Activated T-cell treated with anti-CD3 and anti-CD28 coated beads for 48 hours (primary cell): ENCODE measurements at places on chromosomes 2 and 18.
A peak's percentile ranks its signal among the peaks of the same experiment; 100 is the strongest.

GRCh38 chr2:75569546-75569945 lies 8.8 kb upstream of the EVA1A start:
- DNase-seq = no peak

GRCh38 chr18:710418-711300 lies 1.8 kb downstream of the ENOSF1 start:
- no peak for DNase-seq

GRCh38 chr2:172101821-172102390 lies 794 bp downstream of the DLX2 start:
- DNase-seq = no peak

- DNase-seq = no peak
Measured at GRCh38 chr2:30975156-30975555, 163.1 kb downstream of the GALNT14 start.

DNA sequence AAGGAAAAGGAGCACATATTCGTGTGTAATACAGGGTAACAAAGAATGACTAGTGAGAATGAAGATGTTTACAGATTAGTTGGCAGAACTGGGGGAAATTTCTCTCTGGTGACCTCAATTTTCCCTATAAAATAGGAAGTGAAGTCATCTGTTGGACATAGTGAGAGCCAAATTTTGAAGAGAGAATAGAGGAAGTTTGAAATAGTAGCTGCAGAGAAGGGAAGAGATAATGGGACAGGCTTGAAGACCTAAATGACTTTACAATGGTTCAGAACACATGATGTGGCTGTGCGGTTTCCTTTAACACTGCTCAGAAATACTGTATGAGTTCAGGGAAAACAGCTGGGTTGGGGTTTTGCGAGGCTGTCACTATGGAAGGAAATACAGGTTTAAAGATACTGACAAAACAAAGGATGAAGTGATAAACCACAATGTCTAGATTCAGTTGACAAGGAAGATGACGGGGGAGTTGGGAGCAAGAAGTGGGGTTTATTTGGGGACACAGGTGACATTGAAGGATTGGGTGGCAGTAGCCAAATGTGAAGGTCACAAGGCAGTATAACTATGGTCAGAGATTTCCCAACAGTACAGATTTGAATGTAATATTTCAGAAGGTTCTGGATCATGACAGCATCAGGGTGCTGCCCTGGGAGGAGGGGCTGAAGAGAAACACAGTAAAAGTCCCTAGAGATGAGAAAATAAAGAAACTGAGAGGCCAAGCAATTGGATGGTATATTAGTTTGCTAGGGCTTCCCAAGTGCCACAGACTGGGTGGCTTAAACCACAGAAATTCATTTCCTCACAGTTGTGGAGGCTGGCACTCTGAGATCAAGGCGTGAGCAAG lies 82.6 kb upstream of the TANK start:
- DNase-seq = peak; percentile 42

DNA sequence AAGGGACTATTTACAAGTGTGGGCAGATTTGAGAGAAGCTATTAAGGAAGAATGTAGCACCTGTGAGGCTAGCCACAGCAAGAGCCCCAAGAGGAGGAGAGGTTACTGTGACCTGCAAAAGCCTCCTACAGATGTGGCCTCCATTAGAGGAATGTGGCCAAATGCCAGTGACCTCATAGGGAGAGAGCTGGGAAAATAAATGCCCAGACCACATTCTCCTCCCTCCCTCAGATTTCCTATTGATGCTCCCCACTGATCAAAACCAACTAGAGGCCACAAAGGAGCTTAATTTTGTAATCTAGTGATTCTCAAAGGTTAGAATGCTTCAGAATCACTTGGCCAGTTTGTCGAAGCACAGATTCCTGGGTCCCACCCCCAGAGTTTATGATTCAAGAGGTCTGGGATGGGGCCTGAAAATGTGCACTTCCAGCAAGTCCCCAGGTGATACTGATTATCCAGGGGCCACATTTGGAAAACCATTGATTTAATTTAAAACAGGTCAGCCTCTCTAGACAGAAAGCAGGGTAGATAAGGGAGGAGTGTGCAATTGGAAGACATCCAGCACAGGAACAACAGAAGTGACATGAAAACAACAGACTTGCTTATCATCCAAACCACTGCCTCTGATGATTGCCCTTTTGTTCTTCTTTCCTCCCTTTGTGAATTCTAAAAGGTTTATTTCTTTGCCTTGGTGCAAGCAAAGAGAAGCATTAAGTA lies 61.2 kb upstream of the RBBP8 start:
- no peak for DNase-seq

DNA sequence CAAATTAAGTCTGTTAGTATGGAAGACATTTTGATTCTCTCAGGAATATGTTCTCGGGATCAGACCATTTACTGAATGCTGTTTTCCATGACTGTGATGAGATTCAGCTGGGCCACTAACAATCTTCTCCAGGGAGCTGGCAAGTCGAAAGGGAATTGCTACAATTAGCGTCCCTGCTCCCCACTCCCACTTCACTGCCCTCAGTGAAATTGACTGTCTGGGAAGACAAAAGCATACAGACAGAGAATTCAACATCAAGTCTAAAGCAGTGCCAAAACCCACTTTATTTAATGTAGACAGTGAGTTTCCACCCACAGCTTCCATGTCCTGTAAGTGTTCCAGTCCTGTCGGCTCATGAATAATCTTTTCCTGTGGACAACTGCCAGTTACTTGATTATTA lies 34.0 kb upstream of the COL3A1 start:
- no peak for DNase-seq

DNA sequence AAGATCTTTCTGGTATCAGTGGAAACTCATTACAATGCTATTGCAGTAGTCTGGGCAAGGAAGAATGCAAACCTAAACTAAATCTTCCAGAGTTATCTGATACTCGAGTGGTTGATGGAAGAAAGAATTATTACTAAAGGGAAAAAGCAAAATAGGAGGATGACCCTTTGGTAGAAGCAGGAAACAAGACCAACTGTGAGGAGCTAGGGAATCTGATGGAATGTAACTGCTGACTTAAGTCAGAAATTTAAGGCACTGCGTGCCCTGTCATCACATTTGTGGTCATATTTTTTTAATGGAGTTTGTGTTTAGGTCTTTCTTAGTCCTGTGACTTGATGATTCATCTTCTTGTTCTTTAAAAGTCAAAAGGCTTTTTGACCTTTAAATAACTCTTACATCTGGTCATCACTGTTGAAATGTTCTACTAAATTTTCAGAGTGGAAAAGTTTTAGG lies 36.5 kb upstream of the ARMC9 start:
- no peak for DNase-seq

DNA sequence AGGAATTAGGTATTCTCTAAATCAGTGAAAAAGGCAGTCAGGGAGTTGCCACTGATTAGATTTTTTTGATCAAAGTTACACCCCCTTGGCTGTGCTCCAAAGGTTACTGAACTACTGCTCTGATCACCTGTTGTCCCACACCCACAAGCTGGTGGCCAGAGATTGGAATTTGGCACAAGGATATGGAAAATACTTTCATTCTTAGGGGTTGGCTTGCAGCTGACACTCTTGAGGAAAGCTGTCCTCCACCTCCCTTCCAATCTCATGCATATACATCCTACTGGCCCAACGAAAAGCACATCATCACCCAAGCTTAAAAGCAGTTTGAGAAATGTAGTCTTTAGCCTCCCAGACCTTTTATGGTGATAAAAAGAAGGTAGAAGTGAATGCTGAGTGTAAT lies 329.5 kb upstream of the CHAC2 start:
- no peak for DNase-seq

DNA sequence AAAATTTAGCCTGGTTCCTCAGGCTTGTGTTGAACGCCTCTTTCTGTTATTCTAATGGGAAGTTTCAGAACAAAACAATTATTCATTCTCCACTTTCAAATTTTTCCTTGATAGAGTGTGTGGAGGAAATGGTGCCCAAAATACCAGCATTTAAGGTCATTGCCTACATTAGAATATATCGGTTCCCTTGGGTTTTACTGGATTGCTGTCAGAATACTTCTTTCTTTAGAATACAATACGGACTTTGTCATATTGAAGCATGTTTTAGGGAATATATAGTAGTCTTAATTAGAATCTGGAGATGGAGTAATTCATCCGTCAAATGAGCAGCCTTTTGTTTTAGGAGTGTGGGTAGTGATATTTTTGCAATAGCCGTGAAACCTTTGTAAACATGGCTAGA lies 13.3 kb downstream of the LIMS1 start:
- DNase-seq = no peak

- DNase-seq = no peak
Measured at GRCh38 chr2:14454202-14454601, 178.3 kb upstream of the LRATD1 start.

DNA sequence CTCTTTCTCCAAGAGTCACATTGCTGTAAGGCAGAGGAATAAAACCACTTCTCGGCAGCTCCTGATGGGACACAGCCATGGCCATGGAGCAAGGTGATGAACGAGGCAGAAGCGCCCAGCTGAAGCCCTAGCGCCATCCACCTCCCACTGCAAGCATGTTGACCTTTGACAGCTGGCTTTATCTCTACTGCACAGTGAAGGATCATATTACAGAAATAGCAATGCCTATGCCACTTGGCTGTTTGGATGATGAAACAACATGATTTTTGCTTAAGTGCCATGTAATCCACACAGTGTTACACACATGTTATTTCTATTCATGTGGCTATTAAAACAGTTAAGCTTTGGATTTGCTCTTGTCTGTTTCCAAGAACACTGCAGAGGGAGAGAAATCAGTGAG lies 167.7 kb downstream of the VAPA start:
- no peak for DNase-seq

GRCh38 chr2:119728421-119728820 lies 31.3 kb upstream of the PTPN4 start:
- no peak for DNase-seq

DNA sequence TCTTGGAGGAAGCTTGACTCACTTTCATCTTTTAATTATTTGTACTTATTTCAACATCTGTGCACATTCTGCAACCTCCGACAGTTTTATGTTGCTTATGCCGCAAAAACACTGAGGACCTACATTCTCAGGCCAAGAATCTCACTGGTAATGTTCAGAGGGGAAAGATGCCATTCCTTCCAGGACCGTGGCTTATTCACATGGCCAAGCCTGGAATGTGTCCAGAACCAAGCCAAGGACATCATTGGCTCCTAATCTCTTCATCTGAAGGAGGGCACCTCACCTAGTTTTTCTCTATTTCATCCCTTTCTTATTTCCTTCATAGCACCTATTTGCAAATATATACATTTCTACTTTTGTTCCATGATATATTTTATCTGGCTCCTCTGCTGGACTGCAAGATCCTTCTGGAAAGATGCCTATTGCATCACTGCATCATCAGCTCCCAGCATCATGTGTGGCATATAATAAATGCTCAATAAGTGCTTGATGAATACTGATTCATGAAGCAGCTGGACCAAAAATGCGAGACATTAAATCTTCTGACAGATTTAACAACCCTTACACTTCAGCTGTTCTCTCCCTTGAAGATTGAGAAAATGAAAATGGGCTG lies 377.1 kb downstream of the TNS1 start:
- no peak for DNase-seq

- DNase-seq = no peak
Measured at GRCh38 chr2:120342446-120342845, 3.5 kb upstream of the INHBB start.

DNA sequence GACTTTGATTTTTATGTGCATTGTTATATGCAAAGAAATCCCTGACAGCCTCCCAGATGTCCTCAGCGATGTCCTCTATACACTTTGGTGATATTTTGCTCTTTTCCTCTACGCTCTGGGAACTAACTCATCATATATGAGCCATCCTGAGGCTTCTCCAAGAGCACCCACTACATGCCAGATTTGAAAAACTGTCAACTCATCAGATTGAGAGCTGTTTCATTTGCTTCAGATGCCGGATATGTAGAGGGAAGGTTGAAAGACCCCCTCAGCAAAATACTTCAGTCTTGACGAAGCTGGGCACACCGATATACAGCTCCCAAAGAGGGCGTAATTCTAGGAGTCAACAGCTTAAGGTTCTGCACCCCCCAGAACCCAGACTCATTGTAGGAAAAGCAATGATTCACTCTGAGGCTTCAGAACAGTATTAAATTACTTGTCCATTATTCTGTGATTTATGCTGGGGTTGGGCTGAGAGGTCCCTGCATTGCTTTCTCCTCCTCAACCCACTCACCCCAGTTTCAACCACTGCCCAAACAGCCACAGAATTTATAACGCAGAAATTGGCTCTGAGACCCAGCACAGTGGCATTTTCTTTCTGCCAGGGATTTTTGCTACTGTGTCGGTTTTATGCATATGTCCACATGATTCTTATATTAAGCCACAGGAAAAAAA lies 341.8 kb downstream of the ALK start:
- no peak for DNase-seq

- peak; percentile 31 for DNase-seq
Measured at GRCh38 chr2:70643715-70644114, 90.1 kb upstream of the TGFA start.

DNA sequence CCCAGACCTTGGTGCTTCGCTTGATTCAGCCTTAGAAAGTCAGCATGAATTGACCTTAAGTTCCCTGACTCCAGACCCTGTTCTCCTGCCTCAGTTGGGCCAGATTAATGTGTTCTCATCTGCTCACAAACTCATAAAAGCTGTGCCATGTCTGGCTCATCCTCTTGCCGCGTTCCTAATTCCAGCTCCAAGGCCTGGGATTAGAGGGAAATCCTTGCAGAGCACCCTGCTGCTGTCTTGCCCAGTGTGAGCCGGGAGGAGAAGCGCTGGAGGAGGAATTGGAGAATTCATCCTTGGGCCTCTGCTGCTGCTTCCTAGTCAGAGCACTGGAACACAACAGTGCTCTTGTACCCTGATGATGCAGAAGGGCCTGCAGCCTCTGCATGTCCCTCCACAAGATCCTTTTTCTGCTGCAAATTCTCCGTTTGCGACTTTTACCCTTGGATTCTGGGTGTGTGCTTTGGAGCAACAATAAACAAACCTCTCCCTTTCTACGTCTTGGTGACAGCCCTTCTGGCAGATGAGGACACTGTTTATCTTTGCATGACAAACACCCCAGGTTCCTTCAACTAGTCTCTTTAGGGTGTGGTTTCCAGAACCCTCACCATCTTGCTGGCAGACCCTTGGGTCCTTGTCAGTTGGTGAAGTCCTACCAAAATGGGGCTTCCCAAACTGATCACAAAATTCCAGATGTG lies 46.9 kb upstream of the CNGA3 start:
- no peak for DNase-seq

GRCh38 chr2:239711911-239712570 lies 311.2 kb upstream of the HDAC4 start:
- DNase-seq = no peak

- DNase-seq = no peak
Measured at GRCh38 chr2:231037731-231038482, 584 bp downstream of the C2orf72 start.

- DNase-seq = no peak
Measured at GRCh38 chr2:76667821-76668271, 854.3 kb downstream of the LRRTM4 start.
